ENCODE measurements at places on chromosomes 5 and 9.

DNA sequence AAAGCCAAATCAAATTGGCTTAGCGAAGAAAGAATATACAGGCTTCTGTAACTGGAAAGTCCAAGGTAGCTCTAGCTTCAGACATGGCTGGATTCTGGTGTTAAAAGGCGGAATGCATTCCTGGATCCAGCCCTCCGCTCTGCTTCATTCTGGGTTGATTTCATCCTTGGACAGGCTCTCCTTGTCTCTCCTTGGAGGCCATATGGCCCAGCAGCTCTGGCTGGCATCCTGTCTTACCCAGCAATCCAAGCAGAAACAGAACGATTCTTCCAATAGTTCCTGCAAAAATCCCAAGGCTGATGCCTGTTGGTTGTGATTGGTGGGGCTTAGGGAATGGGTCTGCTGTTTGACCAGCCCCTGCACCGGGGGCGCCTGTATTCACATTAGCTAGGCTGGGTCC lies 37.0 kb upstream of the SAP30L start:
- no peak for DNase-seq

DNA sequence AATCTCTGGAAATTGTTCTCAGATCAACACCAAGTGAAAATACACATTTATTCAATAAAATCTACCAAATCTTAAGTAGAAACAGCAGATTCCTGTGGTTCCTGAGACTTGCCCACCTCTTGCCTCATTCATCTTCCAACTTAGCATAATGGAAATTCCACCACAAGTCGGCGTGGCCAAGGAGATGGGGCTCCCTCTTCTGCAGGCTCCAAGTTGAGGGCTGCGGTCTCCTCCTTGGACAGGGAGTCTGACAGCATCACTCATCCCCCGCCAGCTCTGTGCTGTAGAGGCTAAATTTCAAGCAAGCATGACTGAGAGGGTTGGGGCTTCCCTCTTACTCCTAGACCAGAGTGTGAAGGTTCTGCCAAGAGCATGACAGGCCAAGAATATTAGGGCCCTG lies 273.7 kb downstream of the DIRAS2 start:
- DNase-seq = no peak

- no peak for DNase-seq
These were observed 136.3 kb downstream of the TTLL11 start for GRCh38 chr9:121956808-121957207.

GRCh38 chr5:16265141-16265540 lies 85.5 kb upstream of the MARCHF11 start:
- DNase-seq = no peak

DNA sequence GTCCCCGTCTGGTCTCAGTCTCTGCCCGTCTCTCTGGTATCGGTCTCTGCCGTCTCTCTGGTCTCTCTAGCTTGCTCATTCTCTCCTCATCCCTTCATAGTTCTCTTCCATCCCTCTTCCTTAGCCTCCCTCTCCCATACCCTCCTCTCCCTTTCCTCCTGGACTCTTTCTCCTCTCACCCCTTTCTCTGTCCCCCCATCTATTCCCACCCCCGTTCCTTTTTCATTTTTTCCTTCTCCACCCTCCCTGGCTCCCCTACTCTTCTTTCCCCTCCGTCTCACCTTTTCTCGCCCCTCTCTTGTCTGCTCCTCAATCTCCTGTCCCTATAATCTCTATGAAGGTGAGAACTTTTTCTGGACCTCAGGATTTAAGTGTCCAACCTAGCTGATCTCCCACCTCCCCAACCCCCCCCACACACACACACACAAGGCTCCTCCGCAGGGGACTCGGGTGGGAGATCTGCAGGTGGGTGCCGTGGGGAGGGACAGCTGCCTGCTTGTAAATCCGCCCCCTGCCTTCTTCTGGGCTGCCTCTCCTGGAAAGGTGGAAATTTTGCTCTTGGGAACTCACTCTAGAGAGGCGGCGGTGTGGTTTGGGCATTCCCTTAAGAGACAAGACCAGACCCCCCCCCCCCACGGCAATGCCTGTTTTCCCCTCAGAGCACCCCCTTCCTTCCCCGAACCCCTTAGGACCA lies 953 bp downstream of the UBE2QL1 start:
- no peak for DNase-seq

DNA sequence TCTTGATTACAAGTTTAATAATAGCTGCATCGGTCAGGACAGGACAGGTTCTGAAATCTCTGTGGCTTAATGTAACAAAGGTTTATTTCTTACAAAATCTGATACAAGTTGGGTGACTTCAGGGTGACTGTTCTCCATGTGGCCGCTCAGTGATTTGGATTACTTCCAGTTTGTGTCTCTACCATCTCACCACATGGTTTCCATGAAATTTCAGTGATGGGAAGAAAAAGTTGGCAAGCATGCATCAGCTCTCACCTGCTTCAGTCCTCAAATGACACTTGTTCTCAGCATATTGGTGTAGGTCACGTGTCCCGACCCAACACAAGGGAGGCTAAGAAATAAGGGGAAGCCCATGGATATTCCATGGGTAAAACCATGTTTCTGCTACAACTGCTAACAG lies 7.8 kb upstream of the TMEM268 start:
- DNase-seq = no peak

DNA sequence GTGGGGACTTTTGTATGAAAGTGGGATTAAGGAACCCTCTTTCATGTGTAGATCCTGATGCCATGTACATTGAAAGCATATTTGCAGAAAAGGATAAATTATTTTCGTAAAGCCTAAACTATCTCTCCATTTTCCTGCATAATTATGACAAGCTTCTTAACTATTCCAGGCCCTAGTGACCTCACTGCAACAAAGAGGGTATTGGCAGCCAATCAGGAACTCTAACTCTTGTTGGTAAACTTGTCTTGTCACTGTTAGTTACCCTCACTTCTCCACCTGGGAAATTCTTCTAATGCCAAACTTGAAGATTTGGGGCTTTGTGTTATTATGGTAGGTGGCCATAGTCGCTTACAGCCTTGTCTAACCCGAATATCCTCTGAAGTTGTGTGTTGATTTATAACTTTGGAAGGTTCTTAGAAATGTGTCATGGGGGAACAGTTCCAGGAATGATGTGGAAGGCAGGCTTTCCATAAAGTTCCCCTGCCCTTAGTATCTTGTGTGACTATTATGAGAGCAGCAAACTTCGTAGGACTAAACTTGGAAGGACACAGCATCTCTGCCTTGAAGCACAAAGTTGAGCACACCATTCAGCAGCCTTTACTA lies 52.5 kb downstream of the IQGAP2 start:
- DNase-seq = no peak

DNA sequence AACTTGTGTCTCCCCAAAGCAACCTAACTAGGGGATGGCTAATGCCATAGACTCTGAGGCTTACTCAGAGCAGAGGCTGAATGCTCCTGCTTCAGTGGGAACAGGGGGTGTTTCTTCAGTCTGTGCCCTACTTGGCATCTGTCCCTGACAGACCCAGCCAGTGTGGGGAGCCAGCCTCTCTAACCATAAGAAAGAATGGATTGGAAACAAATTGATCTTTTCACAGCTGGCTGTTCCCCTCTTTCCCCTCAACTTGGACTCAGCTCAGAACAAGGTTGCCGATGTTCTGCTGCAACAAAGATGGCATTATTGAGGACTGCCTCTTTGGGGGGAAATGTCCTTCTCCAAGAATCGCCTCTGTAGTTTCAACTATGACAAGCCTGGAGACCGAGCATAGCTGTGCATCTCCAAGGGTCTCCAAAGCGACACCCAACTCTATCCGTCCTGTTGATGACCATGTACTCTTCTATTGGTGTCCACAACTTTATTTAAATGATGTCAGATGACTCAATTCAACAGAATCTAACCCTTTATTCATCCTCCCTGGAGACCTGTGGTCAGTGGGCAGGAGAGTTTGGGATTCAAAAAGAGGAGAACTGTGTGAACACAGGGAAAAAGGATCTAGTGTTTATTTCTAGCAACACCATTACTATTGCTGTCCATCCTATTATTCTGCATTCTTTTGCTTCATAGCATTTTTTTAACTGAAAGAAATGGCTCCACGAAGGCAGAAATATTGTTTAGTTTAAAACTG lies 24.7 kb upstream of the TNC start:
- no peak for DNase-seq

GRCh38 chr5:56154732-56155484 lies 78.2 kb downstream of the ANKRD55 start:
- no peak for DNase-seq

GRCh38 chr9:25177858-25178257 lies 500.4 kb downstream of the TUSC1 start:
- DNase-seq = no peak

DNA sequence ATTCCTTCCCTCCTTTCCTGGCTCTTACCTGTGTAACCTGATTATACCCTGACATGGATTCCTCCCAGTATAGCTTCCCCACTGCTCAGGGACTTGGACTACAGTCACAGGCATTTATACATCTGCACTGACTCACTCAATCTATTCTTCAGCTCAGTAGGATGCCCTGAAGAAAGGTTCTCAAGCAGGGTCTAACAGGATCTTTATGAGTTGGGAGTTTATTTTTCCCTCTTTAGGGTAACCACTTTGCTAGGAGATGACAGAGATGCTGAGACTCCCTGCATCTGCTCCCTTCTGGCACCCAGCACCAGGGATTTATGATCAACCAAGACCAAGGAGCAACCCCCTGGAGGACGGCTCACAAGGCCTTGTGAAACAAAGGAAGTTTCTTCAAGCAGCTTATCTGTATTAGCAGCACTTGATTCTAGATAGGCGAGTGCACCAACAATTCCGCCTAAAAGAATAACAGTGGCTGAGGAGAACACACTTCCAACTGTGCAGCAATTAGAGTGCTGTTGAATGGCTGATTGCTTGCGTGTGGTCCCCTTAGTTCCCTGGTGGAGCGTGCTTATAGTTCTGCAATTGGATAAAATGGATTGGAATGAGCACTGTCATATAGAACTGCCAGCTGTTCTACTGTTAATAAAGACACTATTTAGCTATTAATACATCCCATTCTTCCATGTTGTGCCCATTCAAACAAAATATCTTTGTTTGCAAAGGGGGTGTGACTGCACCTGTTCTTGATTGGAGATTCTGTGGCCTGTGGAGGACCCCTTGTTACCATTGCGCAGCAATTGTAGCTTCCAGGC lies 482.6 kb downstream of the ZNF608 start:
- no peak for DNase-seq

GRCh38 chr9:117375956-117376355 lies 38.9 kb downstream of the ASTN2 start:
- DNase-seq = no peak

DNA sequence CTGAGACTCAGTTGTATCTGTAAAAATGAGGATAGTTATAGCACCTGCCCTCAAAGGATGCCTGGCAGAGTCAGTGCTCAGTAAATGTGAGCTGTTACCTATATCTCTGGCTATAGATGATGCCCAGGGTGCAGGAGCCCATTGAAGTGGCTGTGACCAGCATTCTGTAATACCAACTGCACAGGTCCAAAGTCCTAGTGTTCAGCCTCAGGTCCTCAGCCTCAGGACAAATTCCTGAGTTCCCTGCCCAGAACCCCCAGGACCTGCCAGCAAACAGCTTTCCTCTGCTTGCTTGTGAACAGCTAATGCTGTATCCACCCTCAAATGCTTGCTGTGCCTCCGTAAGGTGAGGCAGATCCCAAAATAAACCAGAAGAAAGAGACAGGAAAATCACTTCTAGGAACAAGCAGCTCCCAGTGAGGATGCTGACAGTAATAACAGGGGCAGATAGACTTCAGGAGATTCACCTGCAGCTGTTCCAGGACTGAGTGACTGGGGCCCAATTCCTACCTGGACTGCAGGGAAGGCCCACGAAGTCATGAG lies 80.8 kb downstream of the SIL1 start:
- DNase-seq = no peak

DNA sequence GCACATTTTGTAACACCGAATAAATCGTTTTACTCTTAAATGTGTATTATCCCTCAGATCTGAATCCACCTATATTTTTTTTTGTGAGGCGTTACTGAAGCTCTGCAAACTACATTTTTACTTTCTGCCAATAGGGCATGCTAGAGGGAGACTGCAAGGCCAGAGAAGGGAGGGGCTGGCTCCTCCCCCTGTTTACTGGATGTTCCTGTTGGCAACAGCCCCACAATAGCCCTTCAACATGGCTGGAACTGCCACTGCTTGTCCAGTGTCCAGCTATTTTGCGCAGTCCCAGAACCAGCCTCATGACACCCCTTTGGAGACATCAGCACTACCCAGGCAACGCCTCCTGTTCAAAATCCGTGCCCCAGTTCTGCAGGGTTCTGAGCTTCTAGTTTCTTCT lies 85.4 kb upstream of the MIER3 start:
- no peak for DNase-seq

DNA sequence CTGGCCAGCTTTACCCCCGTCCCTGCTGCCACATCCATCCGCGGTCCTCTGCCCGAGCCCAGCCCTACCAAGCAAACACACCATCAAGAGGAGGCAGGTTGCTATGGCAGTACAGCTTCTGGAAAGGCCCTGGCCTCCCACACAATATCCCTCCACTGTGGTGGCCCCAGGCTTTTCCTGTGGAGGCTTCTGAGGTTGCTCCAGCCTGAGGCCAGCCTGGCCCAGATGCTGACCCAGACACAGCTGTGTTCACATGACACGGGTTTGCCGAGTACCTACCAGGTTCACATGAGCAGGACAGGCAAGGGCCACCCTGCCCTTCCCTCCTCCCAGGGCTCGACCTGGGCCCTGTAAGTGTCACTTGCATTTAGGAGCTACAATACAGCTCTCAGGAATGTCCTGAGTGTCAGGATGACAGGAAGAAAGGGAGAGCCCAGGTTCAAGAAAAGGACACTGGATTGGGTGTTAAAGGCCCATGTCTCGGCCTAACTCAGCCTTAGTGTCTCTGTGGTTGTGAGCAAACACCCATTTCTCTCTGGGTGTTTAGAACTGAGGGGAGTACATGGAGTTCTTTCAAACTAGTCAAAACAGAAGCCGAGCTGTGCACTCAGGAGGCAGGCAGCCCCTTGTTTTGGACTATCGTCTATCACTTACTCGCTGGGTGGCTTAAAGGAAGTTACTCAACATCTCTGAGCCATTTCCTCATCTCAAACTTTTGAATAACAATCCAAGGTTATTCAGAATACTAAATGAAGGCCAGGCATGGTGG lies 40.2 kb downstream of the NAIF1 start:
- DNase-seq = peak; percentile 48

DNA sequence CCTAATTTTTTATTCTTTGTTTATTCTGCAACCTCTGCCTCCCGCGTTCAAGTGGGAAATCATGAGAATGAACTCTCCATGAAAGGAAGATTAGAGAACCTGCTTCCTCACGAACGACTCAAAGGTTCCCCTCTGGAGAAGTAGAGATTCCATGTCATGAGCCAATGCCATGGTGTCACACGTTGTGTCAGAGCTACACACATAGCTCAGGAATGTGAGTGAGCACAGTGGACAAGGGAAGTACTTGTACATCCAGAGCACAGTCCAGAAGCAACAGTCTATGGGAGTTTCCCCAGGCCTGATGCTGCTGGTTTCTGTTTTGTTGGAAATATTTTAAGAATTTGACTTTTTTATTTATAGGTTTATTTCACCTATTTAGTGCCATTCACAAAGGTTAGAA lies 26.8 kb upstream of the PPP2CA start:
- no peak for DNase-seq

DNA sequence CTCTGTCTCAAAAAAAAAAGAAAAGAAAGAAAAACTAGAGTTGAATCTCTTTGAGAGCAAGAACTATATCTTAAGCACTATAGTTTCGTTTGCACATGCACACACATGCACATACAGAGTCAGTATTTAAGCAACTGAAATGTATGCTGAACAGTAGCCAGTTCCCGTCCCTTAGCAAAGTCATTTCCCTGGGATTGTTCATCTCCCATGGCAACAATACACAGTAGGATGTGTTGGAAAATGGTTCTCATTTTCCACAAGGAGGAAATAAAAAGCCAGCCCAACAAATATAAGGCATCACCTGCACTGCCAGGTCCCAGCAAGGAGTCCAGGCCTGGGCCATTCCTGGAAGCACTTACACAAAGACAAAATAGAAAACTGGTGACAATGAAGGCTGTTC lies 4.2 kb upstream of the ZNF346 start:
- no peak for DNase-seq
